ENCODE measurements at places on chromosomes 2 and 18.

- DNase-seq, result no peak
These were observed 162.6 kb downstream of the FMNL2 start for GRCh38 chr2:152497481-152498052.

DNA sequence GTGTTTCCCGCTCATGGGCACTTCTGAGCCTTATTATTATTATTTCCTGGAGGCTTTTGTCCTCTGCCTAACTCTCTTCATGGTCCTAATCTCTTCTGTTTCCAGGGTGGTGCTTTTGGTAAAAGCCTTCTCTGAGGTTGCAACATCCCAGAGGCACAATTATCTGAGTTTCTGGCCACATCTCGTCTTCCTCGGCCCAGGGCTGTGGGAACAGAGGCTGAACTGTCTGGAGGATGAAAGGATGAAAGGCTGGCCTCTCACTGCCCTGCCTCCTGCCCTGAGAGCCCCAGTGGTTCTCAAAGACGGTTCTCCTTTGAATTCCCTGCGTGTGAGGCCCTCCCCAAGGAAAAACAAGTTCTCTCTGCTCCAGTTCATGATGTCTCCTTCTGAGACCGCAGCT is 13.8 kb downstream of the GYPC start:
- no peak for DNase-seq

GRCh38 chr2:234986876-234987720 is 35.3 kb downstream of the SH3BP4 start:
- no peak for DNase-seq

DNA sequence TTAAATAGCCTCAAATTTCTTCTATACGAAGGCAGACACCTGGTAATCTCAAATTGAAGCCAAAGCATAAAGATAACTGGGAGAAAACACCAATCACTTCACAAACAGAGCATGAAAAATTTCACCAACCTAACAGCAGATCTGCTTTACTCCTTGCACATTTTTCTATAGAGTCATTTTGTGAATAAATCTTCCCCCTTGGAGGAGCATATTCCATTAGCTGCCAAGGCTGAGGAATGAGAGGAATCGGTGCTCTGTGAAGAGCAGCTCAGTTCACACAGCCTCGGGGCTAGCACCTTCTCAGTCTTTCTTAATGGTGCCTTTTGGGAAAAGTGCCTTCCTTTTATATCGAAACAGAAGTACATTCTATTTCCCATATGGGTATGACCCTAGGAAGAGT is 1313.7 kb upstream of the NRXN1 start:
- DNase-seq, result no peak

DNA sequence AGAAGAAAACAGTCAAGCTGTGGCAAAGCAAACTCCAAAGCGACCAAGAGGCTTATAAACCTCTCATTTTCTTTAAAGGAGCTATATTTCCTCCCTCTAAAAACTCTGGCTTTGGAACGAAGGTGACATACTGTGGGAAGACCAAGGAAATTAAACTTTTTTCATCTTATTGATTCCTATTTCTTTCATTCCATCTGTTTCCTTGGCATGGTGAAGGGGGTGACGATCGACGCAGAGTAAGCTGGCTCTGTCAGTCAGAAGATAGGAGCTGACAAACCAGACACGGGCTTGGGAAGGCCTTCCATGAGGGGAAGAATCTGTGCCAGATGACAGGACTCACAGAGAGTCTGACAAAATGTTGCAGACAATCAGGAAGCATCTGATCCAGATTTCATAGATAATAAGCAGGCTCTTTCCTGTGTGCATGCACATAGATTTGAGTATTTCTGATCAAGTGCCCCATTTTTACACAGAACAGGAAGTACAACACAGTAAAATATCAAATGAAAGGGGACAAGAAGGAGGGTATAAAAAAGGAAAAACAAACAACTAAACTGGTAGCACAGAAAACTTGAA is 261.7 kb downstream of the SATB2 start:
- DNase-seq, result no peak

DNA sequence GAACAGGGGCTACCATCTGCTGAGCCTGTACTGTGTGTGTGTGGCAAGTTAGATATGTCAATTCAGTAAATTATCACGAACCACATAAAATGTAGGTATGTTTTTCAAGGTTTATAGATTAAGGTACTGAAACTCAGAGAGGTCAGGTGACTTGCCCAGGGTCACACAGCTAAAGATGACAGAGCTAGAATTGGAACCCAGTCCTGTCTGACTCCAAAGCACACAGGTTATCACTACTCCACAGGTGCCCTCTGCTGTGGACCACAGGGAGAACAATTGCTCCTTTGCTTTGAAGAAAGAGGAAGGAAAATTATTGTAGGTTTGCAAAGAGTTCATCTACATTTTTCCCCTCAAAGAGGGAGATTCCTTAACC is 229.7 kb upstream of the AGAP1 start:
- DNase-seq, result no peak

DNA sequence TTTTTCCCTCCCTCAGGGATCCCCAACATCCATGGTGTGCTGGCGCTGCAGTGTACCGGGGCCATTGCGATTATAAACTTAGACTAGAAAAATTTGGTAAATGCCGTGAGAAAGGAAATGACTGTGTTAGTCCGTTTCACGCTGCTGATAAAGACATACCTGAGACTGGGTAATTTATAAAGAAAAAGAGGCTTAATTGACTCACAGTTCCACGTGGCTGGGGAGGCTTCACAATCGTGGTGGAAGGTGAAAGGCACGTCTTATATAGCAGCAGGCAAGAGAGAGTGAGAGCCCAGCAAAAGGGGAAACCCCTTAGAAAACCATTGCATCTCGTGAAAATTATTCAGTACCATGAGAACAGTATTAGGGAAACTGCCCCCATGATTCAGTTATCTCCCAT is 44.3 kb downstream of the NTSR2 start:
- no peak for DNase-seq

- no peak for DNase-seq
These were observed 30.1 kb downstream of the C1D start for GRCh38 chr2:68032702-68033101.
